ENCODE measurements at places on chromosomes 16 and 17.
A peak's percentile ranks its signal among the peaks of the same experiment; 100 is the strongest.

GRCh38 chr17:19531780-19532501 is 1.7 kb upstream of the SLC47A1 start:
- DNase-seq = no peak

DNA sequence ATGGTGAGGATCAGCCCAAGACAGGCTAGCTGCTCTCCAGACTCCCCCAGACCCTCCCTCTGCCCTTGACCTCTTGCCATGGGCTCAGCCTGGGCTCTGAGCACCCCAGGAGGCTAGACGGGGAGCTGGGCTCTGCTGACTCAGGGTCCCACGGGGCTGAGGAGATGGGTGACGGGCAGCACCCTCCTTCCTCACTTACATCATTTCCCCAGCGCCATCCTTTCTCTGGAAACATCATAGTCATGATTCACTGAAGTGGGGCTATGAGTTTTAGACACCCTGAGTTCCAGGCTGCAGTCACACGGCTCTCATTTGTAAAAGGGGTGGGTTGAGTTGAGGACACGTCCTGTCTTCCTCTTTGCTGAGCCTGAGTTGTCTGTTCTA is 3.0 kb upstream of the ITGAX start:
- DNase-seq = no peak

DNA sequence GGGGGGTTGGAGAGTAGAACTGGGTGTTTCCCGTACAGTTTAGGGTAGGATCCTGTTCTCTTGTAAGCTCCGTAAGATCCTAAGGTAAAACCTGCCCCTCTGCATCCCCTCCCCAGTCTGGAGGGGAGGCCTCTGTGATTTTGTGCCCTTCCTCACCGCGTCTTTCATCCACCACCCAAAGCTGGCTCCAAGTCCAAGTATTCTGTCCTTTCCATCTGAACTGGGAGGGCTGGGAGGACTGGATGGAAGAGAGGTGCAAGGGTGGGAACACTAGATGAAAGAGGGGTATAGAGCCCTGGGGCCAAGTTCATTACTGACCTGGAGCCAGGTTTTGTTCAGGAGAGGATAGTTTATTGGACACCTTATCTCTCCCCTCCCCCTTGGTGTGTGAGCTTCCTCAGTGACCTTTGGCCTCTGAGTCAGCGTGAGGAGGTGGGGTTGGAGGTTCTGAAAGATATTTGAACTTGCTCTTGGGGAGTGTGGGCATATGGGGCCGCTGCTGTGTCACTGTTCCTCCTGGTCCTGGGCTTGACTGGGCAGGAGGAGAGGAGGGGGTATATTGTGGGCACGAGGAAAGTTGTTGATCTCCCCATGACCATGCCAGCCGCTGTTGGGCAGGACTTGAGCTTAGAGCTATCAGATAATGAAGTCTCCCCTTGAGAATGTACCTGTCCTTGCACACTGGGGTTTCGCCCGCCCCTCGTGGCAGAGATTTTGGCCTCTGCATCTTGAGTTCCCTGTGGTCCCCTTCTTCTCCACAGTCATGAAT is 1.6 kb downstream of the LASP1 start:
- no peak for DNase-seq

DNA sequence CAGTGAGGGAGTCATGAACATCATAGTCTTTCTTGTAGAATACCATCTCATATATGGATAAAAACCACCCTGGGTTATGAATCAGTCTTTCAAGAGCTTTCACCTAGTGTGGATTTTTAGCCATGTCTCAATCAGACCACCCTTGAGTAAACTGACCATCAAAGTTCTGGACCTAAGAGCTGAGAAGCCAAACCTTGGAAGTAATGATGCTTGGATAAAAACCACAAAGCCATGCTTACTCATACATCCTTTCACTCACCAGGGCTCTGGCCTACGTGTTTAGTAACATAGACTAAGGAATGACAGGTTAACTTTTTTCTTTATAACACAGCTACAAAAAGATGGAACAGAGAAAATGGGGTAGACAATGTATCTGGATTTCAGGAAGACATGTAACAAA is 167.2 kb downstream of the STX8 start:
- no peak for DNase-seq

GRCh38 chr17:63838631-63839171 is 3.8 kb downstream of the SMARCD2 start:
- peak; percentile 53 for DNase-seq

- DNase-seq = no peak
These were observed 2.7 kb downstream of the FHOD1 start for GRCh38 chr16:67244387-67245185.

- peak; percentile 5 for DNase-seq
These were observed 10.7 kb upstream of the TMEM92 start for GRCh38 chr17:50263331-50264262.

- no peak for DNase-seq
These were observed 44.4 kb downstream of the VPS53 start for GRCh38 chr17:670286-670685.

DNA sequence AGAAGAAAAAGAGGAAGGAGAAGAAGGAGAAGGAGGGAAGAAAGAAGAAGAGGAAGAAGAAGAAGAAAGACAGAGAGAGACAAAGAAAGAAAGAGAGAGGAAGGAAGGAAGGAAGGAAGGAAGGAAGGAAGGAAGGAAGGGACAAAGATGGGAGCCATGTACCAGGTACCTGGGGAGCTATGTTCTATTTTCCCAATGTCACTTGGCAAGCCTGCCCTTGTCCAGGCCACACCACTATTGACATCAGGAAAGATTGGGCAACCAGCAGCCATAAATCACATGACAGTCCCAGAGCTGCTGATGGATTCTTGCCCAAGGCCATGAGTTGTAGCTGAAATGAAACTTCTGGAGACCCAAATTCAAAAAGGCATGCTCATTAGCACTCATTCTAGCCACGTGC is 2.7 kb upstream of the CES1 start:
- no peak for DNase-seq

- no peak for DNase-seq
These were observed 12.8 kb downstream of the PIMREG start for GRCh38 chr17:6456914-6457687.

GRCh38 chr17:77628035-77628434 is 330.5 kb upstream of the TNRC6C start:
- peak; percentile 33 for DNase-seq

- DNase-seq = peak; percentile 57
These were observed at the start of gene OR1F1 for GRCh38 chr16:3187798-3188674. Gene OR1F1, plus strand, starts transcription at chr16:3188204.

DNA sequence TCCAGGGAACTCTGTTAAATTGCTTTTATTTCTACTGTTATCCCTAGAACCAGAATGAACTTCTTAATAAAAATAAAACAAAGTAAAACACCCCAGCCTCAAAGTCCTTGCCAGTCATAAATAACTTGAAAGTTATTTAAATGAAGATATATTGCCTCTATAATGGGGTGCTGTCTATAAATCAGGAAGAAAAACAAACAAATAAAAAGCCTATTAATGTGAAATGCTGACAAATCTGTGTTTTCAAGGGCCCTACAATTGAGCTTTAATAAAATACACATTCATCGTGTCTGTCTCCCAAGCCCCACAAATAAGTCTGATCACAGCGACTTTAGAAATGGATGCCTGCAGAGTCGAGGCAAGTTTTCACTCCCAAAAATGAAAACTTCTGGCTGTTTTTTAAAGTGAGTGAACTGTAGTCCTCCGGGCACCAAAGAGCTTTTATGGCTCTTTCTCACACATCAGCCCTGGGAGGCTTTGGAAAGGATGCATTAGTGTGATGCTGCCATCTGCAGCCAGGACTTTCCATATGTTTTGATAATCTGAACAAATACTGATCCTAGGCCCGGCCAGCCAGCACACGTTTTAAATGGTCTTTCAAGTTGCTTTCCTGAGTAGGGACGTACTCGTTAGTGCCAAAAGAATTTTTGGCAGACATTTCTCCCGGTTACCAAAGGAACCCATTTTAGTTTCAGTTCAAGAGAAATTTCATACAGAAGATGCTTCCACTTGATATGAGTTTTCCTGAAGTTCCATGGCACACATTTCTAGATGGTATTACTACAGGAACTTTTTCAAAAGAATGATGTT is 16.3 kb downstream of the NACA2 start:
- peak; percentile 70 for DNase-seq

DNA sequence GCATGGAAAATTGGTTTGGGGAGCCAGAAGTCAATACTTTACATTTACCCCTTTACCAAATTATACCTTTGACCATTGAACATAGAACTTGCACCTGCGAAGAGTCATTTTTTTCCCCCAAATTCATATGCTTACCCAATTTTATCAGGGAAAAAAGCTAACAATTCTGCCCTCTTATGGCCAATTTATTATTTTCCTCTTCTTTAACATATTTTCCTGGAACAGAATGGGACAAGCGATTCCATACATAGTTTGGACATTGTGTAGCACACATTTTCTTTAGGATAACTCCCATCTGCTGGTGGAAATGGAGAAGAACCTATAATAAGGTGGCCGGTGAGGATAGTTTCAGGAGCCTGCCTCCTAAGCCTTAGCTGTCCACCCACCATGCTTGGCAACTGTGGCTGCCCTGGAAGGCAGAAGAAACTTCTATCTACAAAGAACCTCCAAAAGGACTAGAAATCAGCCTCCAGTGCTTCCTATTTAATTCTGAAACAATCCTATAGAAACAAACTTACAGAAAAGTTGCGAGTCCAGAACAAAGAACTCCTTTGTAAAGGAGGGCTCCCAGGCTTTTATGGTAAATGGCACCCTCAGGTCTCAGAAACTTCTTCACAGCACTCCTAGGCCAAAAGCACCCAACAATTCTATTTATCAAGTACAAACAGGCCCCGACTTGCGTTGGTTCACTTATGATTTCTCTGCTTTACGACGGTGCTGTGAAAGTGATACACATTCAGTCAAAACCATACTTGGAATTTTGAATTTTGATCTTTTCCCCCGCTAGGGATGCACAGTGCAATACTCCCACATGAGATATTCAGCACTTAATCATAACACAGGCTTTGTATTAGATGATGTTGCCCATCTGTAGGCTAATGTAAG is 64.1 kb upstream of the CACNG4 start:
- no peak for DNase-seq

GRCh38 chr17:40209404-40210093 is 9.6 kb upstream of the WIPF2 start:
- no peak for DNase-seq
